ENCODE measurements at places on chromosomes 2 and 18.

GRCh38 chr2:238131761-238132462, 6.6 kb upstream of the KLHL30 start:
- H3K27ac ChIP-seq: no peak overlapping the region
- H3K27me3 ChIP-seq: no peaks in the 10 kb centered on the region
- no peaks in the 10 kb centered on the region for H3K36me3 ChIP-seq
- DNase-seq: no peak
- no peaks in the 10 kb centered on the region for H3K4me1 ChIP-seq

GRCh38 chr2:20352581-20353216, 2.1 kb upstream of the PUM2 start:
- no peak overlapping the region for H3K4me3 ChIP-seq
- DNase-seq: no peak
- peaks cover 8% of the 10 kb centered on the region for H3K36me3 ChIP-seq

GRCh38 chr2:31429759-31430438, 15.4 kb upstream of the XDH start:
- H3K27me3 ChIP-seq: no peaks in the 10 kb centered on the region
- H3K4me3 ChIP-seq: no peak overlapping the region
- H3K4me1 ChIP-seq: peaks cover 17% of the 10 kb centered on the region
- no peak for DNase-seq
- H3K27ac ChIP-seq: no peak overlapping the region

DNA sequence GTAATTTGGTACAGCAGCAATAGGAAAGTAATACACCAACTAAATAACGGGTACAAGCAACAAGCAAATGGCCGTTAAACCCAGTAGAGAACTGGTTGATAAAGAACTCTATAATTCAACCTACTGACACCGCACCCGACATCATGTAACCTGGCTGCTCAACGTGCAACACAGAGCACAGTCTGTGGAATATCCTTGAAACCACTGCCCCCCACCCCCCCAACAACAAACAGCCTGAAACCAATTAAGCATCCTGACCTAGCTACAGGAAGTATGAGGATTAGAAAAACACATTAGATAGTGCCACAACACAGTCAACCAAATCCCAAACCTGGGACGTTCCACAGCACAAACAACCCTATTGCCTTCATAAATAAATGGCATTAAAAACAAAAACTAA, 23.5 kb downstream of the HDLBP start:
- no peak for DNase-seq
- H3K36me3 ChIP-seq: peaks cover under 1% of the 10 kb centered on the region
- H3K4me1 ChIP-seq: no peaks in the 10 kb centered on the region
- no peak overlapping the region for H3K27ac ChIP-seq
- H3K27me3 ChIP-seq: no peaks in the 10 kb centered on the region

GRCh38 chr2:80122675-80123074, 181.9 kb downstream of the LRRTM1 start:
- no peak overlapping the region for H3K27ac ChIP-seq
- H3K4me3 ChIP-seq: no peak overlapping the region
- no peaks in the 10 kb centered on the region for H3K27me3 ChIP-seq
- H3K4me1 ChIP-seq: no peaks in the 10 kb centered on the region
- DNase-seq: no peak
